ENCODE measurements at places on chromosomes 1 and 21.

DNA sequence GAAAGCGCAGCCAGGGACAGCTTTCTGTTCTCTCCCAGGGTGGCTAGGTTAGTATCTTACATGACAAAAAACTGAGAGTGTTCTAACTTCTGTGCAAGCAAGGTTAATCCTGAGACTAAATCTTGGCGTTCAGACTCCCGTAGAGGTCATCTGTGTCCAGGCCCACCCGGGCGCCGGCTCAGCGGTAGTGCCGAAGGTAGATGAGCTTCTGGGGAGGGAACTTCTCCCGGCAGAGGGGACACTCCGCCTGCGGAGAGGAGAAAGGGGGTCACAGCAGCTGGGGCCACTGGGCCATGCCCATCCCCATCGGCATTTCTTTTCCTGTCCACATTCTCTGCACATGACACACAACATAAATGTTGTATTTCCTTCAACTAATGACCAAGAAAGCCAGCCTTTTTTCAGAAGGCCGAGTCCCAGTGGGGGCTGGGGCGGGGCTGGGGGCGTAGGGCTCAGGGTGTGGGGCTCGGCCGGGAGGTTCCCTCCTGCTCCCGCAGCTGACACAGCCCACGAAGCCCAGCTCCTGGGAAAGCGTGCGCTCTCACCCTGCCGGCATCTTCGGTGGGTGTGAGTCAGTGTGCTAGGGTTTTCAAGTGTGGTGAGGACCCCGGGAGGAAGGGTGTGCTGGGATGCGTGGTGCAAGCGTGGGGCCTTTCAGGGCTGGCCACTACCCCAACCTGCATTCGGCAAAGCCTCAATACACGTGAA lies 6.6 kb downstream of the PEX10 start:
- DNase-seq: no peak

GRCh38 chr1:170674986-170675385 lies 11.1 kb downstream of the PRRX1 start:
- DNase-seq: no peak

DNA sequence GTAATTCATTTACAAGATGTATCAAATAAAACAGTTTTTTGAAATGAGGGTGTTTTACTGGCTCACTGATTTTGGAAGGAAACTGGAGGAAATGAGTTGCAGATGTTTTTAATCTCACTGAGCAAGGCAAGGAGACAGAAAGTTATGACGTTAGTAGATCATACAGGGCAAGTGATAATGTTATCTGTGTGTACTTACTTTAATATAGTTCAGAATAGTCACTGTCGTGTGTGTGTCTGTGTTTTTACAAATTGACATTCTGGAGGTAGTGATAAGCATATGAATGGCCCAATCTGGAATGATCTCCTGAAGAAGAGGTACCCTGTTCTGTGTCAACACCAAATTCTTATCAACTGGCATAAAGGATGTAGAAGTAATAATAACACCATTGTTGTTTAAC lies 1.9 kb upstream of the GBP4 start:
- peak; percentile 34 for DNase-seq

- DNase-seq: peak; percentile 13
Observed at GRCh38 chr1:239819096-239819495, 272.6 kb upstream of the FMN2 start.

GRCh38 chr1:229410692-229411433 lies 23.0 kb downstream of the ACTA1 start:
- no peak for DNase-seq

- DNase-seq: no peak
Observed at GRCh38 chr1:226700861-226701260, 38.2 kb downstream of the ITPKB start.

GRCh38 chr1:226772446-226773139 lies 33.5 kb upstream of the ITPKB start:
- no peak for DNase-seq

GRCh38 chr1:110230381-110231199 lies 20.5 kb downstream of the KCNC4 start:
- DNase-seq: no peak

DNA sequence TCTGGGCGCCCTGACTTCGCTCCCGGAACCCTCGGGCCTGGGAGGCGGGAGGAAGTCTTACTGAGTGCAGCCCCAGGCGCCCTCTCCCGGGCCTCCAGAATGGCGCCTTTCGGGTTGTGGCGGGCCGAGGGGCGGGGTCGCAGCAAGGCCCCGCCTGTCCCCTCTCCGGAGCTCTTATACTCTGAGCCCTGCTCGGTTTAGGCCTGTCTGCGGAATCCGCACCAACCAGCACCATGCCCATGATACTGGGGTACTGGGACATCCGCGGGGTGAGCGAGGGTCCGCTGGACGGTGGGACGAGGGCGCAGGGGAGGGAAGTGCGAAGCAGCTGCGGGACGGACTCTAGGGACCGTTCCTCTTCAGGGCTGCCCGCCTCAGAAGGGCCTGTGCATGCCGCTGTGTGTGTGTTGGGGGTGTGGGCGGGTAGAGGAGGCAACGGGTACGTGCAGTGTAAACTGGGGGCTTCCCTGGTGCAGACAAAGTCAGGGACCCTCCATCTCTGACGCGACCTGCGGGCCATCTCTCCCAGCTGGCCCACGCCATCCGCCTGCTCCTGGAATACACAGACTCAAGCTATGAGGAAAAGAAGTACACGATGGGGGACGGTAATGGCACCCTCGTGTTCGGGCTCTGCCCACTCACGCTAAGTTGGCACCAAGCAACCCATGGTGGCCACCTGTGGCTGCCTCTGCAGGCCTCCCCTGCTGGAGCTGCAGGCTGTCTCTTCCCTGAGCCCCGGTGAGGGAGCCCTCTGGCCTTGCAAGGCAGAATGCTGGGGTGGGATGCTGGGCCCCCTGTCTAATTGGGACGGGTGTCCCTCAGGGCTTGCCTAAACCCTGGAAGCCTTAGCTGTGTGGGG lies at the start of gene GSTM1:
Gene GSTM1 (plus strand): TSS at position 177 of the 859 bp plus-strand sequence. CDS start 57 bp downstream, at position 234.
- no peak for DNase-seq

Measured in CD4-positive, alpha-beta T cell treated with Interleukin-12 subunit alpha and Interleukin-12 subunit beta, for 1 hour (primary cell).